ENCODE measurements at places on chromosomes 16 and 17.

- peak; percentile 64 for DNase-seq
Observed at GRCh38 chr17:77769762-77770161, 188.7 kb upstream of the TNRC6C start.

DNA sequence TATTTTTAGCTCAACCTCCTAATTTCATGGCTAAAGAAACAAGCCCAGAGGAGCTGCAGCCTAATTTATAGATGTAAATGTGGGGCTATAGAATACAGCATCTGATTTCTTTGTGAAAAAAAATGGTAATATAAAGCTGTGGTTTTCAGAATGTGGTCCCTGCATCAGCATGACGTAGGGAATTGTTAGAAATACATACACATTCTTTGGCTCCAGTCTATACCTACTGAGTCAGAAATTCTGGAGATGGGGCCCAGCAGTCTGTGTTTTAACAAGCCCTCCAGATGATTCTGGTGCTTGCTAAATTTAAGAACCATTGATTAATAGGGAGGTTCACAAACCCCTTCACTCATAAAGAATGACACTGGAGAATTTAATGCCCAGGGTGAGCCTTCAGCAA lies 18.1 kb upstream of the MYH8 start:
- no peak for DNase-seq

GRCh38 chr17:79990051-79990592 lies 45.5 kb downstream of the TBC1D16 start:
- no peak for DNase-seq

DNA sequence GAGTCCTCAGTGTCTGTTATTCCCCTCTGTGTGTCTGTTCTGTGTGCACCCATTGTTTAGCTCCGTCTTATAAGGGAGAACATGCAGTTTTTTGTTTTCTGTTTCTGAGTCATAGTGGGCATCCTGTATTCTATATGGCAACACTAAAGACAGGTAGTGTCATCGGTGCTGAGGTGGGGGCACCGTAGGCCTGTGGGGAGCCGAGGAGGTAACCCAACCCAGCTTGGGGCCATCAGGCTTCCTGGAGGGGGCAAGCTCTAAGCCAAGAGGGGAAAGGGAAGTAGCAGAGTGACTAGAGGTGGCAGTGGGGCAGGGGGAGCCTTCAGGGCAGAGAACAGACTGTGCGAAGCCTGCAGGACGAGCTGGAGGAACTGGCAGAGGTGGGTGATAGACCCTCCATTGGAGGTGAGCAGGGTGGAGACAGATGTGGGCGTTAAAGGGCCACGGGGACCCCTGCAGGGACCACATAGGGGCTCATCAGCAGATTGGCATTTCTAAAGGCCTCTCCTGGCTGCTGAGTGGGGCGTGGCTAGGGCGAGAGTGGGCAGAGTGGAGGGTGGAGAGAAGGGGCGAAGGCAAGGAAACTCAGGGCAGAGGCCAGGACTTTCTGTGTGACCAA lies 36.5 kb downstream of the CPNE2 start:
- no peak for DNase-seq

DNA sequence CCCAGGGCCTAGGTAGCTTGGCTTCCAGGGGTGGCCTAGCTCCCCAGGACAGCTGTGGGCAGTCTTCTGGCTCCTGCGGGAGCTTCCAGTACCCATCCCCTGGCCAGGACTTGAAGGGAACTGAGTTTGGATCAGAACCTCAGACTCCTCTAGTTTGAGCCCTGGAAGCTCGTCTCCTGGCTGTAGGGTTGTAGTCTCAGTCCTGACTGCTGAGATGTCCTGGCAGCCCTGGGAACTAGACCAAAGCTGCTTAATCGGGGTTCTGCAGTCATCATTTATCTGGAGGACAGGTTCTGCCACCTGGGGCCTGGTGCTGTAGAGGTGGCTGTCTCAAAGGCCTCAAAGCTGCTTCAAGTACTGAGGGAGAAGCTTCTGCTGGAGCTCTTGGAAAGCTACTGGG lies 163.7 kb downstream of the WSCD1 start:
- no peak for DNase-seq

DNA sequence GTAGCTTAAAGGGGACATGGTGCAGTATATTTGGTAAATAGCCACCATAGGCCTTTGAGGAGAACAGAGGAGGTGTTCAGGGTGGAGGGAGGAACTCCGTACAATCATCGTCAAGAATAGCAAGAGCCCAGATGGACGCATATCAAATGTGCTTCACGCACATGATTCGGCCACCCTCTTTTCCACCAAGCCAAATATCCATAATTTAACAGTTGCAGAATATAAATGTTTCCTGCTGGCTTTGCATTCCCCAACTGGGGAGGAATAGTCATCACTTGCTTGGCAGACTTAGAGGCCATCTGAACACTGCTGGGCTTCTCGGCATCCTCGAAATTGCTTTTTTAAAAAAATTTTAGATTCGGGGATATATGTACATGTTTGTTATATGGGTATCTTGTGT lies 111.9 kb upstream of the ERCC4 start:
- no peak for DNase-seq

DNA sequence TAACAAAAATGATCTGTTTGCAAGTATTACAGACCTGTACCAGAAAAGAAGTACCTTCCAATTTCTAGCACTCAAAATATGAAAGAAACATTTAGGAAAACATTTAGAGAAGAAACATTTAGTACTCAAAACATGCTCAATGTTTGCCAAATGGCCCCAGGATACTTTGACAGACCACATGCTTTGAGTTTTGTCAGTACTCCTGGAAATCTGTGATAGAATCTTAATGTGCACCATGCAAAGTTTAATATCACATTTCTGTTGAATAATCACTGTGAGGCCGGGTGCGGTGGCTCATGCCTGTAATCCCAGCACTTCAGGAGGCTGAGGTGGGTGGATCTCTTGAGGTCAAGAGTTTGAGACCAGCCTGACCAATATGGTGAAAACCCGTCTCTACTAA lies 8.5 kb upstream of the ZC3H7A start:
- DNase-seq: no peak

- DNase-seq: no peak
Observed at GRCh38 chr17:58092797-58093385, 9.7 kb downstream of the DYNLL2 start.

GRCh38 chr16:30493941-30494488 lies 21.5 kb downstream of the ITGAL start:
- no peak for DNase-seq

DNA sequence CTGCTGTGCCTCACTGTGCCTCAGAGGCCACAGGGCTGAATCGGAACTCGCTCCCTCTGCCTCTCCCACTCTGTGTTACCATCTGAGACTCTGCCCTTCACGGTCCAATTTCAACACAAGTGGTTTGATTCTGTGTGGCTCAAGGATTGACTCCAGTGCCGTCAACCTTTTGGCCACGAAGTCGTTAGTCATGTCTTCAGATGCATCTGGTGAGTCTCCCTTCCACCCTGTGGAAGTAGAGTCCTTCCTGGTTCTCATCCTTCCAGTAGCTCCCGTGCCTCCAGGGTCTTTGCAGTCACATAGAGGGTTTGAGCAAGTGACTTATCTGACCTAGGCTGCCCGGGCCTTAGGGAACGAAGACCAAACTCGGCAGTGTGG lies 51.2 kb downstream of the PGS1 start:
- DNase-seq: no peak

DNA sequence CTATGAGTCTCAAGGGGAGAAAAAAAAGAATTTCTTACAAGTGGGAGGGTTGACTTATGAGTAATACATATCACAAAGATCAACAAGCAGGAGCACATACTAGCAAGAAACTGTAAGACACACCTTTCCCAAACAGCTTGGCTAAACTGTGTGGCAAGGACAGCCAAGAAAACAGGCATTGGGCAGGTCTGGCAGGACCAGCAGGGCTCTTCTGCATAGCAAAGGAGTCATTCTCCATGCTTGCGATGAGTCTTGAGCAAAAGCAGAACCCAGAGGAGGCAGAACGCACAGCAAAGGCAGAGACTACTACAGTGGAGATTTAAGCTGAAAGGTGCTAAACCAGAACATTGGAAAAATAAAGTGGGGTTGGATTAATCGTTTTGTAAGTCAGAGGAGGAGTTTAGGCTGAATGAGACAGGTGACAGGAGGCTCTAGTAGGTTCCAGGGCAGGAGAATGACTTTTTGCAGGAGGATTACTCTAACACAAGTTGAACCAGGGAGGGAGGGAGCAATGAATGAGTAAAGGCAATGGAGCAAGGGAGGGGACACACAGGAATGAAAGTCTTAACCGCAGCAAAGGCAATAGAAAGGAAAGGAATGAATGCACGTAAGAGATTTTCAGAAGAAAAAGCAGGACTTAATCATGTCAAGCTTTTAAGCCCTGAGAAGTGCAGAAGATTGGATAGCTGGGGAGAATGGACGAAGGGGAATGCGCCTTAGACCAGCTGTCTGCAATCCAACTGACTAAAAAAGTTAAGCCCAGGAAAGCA lies 2.7 kb downstream of the N4BP1 start:
- DNase-seq: peak; percentile 36

- no peak for DNase-seq
Observed at GRCh38 chr16:1691956-1692355, 13.9 kb downstream of the JPT2 start.

DNA sequence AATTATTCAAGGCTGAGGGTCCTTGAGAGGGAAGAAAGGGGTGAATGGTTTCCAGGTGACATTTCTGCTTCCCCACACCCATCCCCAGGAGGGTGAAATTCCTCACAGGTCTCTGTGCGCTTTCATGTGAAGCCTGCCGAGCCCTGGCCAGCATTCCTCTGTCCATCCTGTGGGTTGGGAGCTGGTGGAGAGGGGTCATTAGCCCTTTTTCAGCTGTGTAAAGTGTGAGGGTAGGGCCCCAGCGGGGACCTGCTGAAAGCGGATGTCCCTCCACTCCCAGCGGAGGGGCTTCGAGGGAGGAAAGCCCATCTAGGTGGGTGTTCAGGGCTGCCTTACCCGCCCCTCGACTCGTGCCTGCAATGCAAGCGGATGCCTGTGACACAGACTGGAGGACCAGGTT lies 53.3 kb upstream of the DLX4 start:
- DNase-seq: peak; percentile 74

DNA sequence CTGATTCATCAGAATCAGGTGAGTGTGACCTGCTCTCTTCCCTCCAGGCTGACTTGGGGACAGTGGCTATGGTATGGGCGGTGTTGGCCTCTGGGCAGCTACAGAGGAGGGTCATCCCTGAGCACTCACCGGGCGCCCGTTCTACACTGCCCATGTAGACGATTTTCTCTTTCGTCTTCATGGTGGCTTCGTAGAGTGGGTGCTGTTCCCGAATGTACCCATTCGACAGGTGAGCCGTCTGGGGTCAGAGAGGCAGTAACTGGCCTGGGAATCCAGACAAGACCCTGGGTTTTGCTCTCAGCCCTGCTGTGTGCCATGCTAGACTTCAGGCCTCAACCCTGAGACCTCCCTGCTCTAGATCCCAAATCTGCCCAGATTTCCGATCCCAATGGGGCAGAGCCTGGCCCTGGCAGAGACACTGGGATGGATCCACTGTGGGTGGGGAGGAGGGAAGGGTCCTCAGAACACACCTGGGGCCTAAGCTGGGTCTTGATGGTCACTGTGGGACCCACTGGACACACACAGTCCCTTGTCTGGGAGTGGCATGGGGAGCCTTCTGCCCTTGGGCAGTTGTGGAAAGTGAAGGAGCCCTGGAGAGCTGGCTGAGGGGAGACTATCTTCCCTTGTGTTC lies 13.2 kb downstream of the USP6 start:
- no peak for DNase-seq

GRCh38 chr16:69438465-69438864 lies 14.0 kb downstream of the CYB5B start:
- no peak for DNase-seq

DNA sequence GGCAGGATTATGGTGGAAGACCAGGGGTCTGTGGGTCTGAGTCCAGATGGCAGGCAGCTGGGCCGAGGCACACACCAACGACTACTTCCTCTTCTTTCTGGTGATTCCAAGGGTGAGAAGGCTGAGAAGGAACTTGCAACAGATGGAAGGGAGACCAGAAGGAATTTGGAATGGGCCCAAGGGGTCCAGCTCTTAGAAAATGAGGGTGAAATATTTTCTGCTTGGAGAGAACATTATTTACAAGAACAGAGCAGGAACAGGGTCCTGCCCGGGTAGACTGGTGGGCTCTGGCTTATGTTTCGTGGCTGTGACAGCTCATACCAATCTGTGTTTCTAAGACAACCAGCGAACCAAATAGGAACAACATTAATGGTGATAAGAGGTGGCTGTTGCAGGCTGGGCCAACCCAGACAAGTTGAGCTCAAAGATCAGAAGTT lies 36.6 kb downstream of the CCDC42 start:
- DNase-seq: peak; percentile 52

DNA sequence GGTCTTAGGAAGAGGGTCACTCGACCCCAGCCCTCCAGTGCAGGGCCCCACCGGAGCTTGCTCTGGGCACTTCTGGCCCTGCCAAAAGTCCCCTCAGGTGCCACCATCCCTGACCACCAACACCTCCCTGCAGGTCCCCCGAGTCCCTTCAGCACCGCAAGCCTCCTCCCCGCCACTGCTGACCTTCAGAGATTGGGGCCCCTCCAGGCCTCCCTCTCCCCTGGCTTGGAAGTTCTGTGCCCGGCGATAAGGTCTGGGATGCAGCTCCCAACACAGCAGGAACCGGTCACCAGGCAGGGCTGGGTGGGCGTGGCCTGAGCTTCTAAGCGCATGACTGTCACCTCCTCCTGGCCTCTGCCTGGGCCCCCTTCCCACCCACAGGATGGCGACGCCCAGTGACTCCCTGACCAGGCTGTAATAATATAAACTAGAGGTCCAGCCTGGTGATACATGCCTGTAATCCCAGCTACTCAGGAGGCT lies 11.2 kb downstream of the PIEZO1 start:
- DNase-seq: peak; percentile 57

DNA sequence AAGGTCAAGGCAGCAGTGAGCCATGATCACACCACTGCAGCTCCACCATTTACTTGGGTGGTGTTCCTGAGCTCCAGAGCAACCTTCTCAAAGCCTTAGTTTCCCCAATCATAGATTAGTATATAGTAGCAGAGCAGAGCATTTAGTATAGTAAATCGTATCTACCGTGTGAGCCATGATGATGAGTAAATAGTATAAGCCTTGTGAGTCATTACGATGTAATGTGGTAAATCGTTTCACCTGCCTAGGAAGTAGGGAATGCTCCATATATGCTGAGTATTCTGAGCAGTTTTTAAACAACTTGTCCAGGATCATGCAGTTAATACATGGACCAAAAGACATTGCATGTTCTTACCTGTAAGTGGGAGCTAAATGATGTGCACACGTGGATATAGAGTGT lies 66.4 kb downstream of the SCNN1B start:
- DNase-seq: no peak

- peak; percentile 84 for DNase-seq
Observed at GRCh38 chr17:49260011-49260816, 29.6 kb upstream of the PHOSPHO1 start.
